ENCODE measurements at places on chromosomes 3 and 15. TPM values are rescaled to one million over a fixed set of nuclear protein-coding genes. Genes with fewer than 3 reads are reported as not detected.

Gene STAB1
- 0.42 TPM for total RNA-seq

DNA sequence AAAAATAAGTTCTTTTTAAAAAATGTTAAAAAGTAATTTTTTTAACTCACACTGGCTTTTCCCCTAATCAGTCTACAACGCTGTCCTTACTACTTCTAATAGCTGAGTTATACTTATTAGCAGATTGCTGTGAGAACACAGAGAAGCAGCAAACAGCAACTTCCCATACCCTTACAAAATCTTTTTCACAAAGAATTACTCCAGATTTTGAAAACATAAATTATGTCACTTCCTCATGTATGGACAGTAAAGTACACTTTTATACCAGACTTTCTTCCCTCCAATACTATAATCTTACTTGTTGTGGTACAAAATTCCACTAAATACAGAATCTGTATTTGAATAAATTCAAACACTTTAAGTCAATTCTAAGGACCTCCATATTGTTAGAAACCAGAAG, 2.1 kb downstream of the PHC3 start:
- H3K27me3 ChIP-seq, result no peaks in the 10 kb centered on the region
- H3K36me3 ChIP-seq, result peaks cover 34% of the 10 kb centered on the region
- peak overlapping the region; percentile 96 for H3K4me3 ChIP-seq
- DNase-seq, result no peak
- peak overlapping the region; percentile 98 for H3K27ac ChIP-seq

DNA sequence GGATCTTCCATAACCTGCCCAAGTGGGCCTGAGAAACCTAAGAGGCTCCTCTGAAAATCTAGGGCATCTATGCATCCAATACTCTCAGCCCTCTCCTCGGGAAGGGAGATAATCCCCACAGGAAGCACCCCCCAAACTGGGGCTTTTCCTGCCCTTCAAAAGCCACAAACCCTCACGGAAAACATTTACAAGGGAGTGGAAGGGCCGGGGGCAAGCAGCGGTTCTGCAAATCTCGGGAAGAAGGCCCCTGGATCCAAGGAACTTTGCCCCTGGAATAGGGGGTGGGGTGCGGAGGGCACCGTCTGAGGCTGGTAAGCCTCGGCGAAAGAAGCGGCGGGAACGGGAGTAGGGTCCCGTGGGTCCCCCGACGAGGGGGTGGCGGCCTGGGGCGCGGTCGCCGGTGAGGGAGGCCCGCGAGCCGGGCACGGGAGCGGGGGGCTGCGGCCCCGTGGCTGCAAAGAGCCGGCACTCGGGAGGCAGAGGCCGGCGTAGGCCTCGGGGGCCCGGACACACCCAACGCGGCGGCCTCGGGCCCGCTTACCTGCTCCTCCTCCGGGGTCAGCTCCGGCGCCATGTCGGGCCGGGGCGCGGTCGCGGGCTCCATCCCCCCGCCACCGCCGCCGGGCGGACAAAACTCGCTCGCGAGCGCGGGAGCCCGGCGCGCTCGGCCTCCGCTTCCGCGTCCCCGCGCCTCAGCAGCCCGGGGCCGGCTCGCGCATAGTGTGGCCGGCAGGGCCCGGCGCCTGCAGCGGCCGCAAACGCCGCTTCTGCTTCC, 755 bp downstream of the PTPN9 start:
- H3K4me1 ChIP-seq, result peaks cover 25% of the 10 kb centered on the region
- H3K4me3 ChIP-seq, result peak overlapping the region; percentile 89
- H3K27ac ChIP-seq, result peak overlapping the region; percentile 73
- no peaks in the 10 kb centered on the region for H3K27me3 ChIP-seq
- H3K36me3 ChIP-seq, result no peaks in the 10 kb centered on the region
- DNase-seq, result peak; percentile 37

Gene SEMA7A
- 5.0 TPM for total RNA-seq

GRCh38 chr3:194103983-194104751, 31.8 kb upstream of the HES1 start:
- H3K27ac ChIP-seq, result no peak overlapping the region
- no peak overlapping the region for H3K4me3 ChIP-seq
- H3K36me3 ChIP-seq, result no peaks in the 10 kb centered on the region
- no peaks in the 10 kb centered on the region for H3K27me3 ChIP-seq

GRCh38 chr15:67125589-67126502, 60.4 kb downstream of the SMAD3 start:
- peaks cover 6% of the 10 kb centered on the region for H3K36me3 ChIP-seq
- no peak overlapping the region for H3K4me3 ChIP-seq
- peak overlapping the region; percentile 7 for H3K27ac ChIP-seq
- DNase-seq, result no peak
- H3K27me3 ChIP-seq, result no peaks in the 10 kb centered on the region
- peaks cover 35% of the 10 kb centered on the region for H3K4me1 ChIP-seq

Gene FXR1
- 146 TPM for total RNA-seq

- no peak for DNase-seq
- H3K4me3 ChIP-seq, result no peak overlapping the region
- peaks cover 46% of the 10 kb centered on the region for H3K36me3 ChIP-seq
- peaks cover 21% of the 10 kb centered on the region for H3K4me1 ChIP-seq
- no peaks in the 10 kb centered on the region for H3K27me3 ChIP-seq
Observed at GRCh38 chr15:68289057-68289456, 11.5 kb downstream of the FEM1B start.

DNA sequence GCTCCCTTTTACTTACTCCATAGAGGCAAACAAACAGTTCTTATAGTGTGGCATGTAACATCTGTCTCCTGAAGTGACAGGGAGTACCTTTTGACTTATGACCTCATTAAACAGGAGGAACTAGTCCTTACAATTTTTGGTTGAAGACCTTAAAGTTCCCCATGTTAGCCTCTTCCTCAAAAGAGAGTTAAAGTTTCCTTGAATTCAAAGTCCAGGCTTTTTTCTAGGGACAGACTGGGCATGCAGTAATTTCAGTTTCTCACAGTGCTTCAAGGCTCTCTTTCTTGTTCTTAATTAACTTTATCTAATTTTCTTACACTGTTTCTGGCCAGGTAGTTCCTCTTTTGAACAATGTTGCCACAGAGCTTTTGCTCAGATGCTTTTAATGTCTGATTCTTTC, 12.1 kb downstream of the GOLM2 start:
- no peak overlapping the region for H3K27ac ChIP-seq
- peaks cover 6% of the 10 kb centered on the region for H3K4me1 ChIP-seq
- no peaks in the 10 kb centered on the region for H3K27me3 ChIP-seq
- H3K36me3 ChIP-seq, result no peaks in the 10 kb centered on the region

GRCh38 chr3:46135475-46135874, 72.6 kb downstream of the CCR1 start:
- H3K27me3 ChIP-seq, result no peaks in the 10 kb centered on the region
- DNase-seq, result no peak
- no peak overlapping the region for H3K4me3 ChIP-seq
- H3K27ac ChIP-seq, result no peak overlapping the region

GRCh38 chr15:35998663-35999602, 453.0 kb upstream of the DPH6 start:
- no peak for DNase-seq
- H3K4me1 ChIP-seq, result no peaks in the 10 kb centered on the region
- no peaks in the 10 kb centered on the region for H3K27me3 ChIP-seq
- no peak overlapping the region for H3K4me3 ChIP-seq
- no peaks in the 10 kb centered on the region for H3K36me3 ChIP-seq

Gene ZMYND10
- 1.6 TPM for total RNA-seq

Gene CLSTN2
- not detected for total RNA-seq

DNA sequence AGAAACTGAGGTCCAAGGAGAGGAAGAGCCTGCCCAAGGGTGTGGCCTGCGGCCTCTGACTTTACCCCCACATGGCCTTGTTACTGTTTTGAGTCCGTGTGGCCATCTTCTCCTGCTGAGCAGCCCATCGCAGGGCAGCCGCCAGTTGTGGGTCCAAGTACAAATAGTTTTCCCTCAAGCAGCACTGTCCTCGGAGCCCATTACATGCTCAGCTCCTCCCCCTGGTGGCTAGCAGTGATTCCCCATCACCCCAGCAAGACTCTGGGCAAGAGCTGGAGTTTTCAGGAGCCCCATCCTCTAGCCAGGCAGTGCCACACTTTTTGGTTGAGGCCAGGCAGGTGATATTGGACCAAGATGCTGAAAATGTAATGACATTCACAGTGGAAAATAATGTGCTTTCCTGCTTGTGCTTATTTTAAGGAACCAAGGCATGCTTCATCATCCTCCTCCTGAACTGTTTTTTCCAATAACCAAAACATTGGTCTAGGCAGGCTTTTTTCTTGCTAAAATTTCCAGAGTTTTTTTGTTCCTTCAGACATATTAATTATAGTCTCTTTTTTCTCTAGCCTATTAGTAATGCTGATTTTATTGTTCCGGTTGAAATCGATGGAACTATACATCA, 23.2 kb upstream of the VILL start:
- no peaks in the 10 kb centered on the region for H3K4me1 ChIP-seq
- H3K27me3 ChIP-seq, result no peaks in the 10 kb centered on the region
- peak; percentile 38 for DNase-seq

GRCh38 chr3:176824811-176825210, 372.5 kb downstream of the TBL1XR1 start:
- no peak for DNase-seq
- no peak overlapping the region for H3K4me3 ChIP-seq
- no peaks in the 10 kb centered on the region for H3K36me3 ChIP-seq
- no peaks in the 10 kb centered on the region for H3K4me1 ChIP-seq
- H3K27me3 ChIP-seq, result no peaks in the 10 kb centered on the region

- H3K4me1 ChIP-seq, result no peaks in the 10 kb centered on the region
- peak; percentile 10 for DNase-seq
- no peak overlapping the region for H3K27ac ChIP-seq
- peaks cover 2% of the 10 kb centered on the region for H3K27me3 ChIP-seq
Observed at GRCh38 chr3:171846597-171846996, 3.4 kb downstream of the TMEM212 start.

DNA sequence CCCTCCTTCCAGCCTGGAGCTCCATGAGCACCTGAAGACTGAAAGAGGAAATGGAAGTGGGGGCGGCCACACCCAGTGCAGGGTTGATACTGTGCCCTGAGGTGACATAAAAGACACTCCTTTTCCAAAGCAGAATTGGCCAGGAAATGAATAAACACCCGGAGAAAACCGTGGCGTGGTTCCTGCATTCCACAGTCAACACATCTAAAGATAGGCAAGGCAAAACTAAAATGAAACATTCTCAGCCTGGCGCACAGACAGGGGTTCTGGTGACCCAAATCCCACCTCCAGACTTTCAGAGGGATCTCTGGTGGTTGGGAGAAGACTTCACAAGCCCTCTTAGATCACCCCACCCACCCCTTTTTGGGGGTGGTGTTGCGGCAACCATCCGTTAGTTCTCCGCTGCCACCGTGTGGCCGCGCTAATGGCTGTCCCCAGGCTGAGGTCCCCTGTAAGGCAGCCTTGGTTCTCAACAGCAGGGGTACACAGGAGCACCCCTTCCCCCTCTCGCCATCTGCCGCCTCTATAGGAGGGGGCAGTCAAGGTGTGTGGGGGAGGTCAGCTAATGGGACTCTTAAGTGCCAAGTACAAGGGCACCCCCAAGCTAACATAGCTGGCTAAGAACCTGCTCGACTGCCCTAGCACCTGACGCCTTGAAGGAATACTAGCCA, 2.5 kb upstream of the MST1R start:
- H3K27me3 ChIP-seq, result no peaks in the 10 kb centered on the region
- H3K4me1 ChIP-seq, result peaks cover 26% of the 10 kb centered on the region
- peak overlapping the region; percentile 44 for H3K4me3 ChIP-seq
- H3K27ac ChIP-seq, result no peak overlapping the region
- DNase-seq, result peak; percentile 31
- H3K36me3 ChIP-seq, result peaks cover 14% of the 10 kb centered on the region

DNA sequence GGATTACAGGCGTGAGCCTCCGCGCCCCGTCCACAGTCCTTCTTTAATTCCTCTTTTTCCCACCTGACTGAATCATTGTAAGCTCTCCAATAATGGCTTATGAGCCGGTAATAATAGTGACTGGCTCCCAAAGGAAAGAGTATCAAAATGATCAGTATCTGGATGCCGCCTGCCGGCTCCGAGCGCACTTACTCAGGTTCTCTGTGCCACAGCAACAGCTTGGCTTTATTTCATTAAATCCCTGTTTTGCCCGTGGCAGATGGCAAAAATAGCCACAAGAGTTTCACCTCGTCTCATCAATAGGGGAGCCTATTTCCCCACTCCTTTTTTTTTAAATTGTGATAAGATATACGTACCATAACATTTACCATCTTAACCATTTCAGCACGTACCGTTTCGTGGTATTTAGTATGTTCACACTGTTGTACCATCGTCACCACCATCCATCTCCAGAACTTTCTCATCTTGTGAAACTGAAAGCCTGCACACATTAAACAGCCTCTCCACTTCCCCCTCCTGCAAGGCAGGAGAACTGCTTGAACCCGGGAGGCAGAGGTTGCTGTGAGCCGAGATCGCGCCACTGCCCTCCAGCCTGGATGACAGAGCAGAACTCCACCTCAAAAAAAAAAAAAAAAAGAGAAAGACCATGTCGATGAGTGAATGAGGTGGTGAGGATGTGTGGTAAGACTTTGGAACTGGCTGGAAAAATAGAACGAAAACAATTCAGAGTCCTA, 80.7 kb upstream of the DLG1 start:
- H3K36me3 ChIP-seq, result no peaks in the 10 kb centered on the region
- H3K4me1 ChIP-seq, result no peaks in the 10 kb centered on the region
- H3K4me3 ChIP-seq, result no peak overlapping the region
- no peak for DNase-seq

- H3K27ac ChIP-seq, result no peak overlapping the region
- no peaks in the 10 kb centered on the region for H3K4me1 ChIP-seq
- H3K4me3 ChIP-seq, result no peak overlapping the region
- no peak for DNase-seq
Observed at GRCh38 chr3:78889348-78889747, 878.5 kb downstream of the ROBO1 start.

Gene LINGO1
- total RNA-seq, result not detected

DNA sequence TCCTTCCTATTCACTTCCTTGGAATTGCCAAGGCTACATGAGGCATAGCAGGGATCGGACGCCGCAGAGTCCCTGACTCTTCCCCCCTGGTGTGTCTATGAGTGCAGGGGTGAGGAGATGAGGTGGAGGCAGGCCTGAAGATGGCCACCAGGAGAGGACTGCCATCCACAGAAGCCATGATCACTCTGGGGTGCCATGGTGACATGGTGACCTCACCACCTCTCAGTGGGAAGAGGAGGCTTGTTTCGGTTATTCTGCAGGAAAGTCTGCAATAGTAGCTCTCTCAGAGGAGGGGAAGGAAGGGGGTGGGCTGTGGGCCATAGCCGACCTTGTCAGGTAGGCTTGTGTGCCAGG, 57.0 kb upstream of the LIMD1 start:
- no peaks in the 10 kb centered on the region for H3K4me1 ChIP-seq
- peaks cover 11% of the 10 kb centered on the region for H3K36me3 ChIP-seq
- no peak for DNase-seq
- H3K27me3 ChIP-seq, result no peaks in the 10 kb centered on the region
